ENCODE measurements at places on chromosomes 6 and 20. TPM values are rescaled to one million over a fixed set of nuclear protein-coding genes. Genes with fewer than 3 reads are reported as not detected.

GRCh38 chr20:43198607-43199006 lies 8.9 kb upstream of the PTPRT start:
- H3K36me3 ChIP-seq: no peaks in the 10 kb centered on the region
- no peaks in the 10 kb centered on the region for H3K27me3 ChIP-seq
- DNase-seq: no peak

GRCh38 chr6:140485740-140486449 lies 1111.4 kb upstream of the CITED2 start:
- H3K36me3 ChIP-seq: no peaks in the 10 kb centered on the region
- no peaks in the 10 kb centered on the region for H3K27me3 ChIP-seq
- no peaks in the 10 kb centered on the region for H3K4me1 ChIP-seq

TBXT gene
- polyA plus RNA-seq: 0.02 TPM

DEFB124 gene
- 0.23 TPM for polyA plus RNA-seq

GRCh38 chr6:18445228-18445627 lies 58.1 kb downstream of the RNF144B start:
- H3K27me3 ChIP-seq: no peaks in the 10 kb centered on the region
- DNase-seq: no peak
- H3K27ac ChIP-seq: no peak overlapping the region

ZSWIM1 gene
- 5.7 TPM for polyA plus RNA-seq

DNA sequence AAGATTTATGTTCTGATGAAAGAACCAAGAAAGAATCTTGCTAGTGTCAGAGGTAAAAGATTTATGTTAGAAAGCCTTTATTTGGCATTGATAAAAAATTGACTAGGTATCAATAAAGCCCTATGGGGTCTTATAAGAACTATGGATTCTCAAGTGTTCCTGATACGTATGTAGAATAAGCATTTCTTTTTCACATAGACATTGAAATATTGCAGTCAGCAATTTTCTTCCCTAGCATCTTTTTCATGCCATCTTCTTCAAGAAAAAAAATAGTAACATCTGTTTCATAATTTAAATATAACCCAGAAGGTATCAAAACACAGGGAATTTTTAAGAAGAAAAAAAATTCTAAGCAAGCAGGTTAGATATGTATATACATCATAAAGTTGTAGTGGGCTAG lies 230.6 kb downstream of the CENPW start:
- H3K27me3 ChIP-seq: no peaks in the 10 kb centered on the region
- H3K36me3 ChIP-seq: no peaks in the 10 kb centered on the region
- H3K27ac ChIP-seq: no peak overlapping the region
- no peak overlapping the region for H3K4me3 ChIP-seq
- no peak for DNase-seq

DNA sequence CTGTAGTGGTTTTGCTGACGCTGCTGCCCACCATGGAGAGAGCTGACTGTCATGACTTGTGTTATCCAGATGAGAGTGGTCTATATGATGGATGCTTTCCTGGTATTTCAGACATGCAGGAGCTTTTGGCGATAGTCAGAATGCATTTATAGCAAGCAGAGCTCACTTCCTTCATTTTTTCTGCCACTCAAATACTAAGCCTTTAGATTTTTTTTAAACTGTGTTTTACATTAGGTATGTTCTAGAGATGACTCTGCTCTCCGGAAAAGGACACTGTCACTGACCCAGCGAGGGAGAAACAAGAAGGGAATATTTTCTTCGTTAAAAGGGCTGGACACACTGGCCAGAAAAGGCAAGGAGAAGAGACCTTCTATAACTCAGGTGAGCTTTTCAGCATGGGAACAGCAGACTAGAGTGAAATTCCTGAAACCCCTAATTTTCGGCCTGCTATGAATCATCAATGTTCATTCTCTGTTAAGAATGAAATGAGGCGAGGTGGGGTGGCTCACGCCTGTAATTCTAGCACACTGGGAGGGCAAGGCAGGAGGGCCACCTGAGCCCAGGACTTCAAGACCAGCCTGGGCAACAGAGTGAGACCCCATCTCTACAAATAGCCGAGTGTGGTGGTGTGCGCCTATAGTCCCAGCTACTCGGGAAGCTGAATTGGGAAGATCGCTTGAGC lies 98.6 kb upstream of the CLDN20 start:
- DNase-seq: no peak
- no peaks in the 10 kb centered on the region for H3K36me3 ChIP-seq
- no peaks in the 10 kb centered on the region for H3K4me1 ChIP-seq
- no peak overlapping the region for H3K27ac ChIP-seq
- no peaks in the 10 kb centered on the region for H3K27me3 ChIP-seq

- DNase-seq: no peak
- H3K4me3 ChIP-seq: no peak overlapping the region
- H3K27ac ChIP-seq: no peak overlapping the region
- no peaks in the 10 kb centered on the region for H3K36me3 ChIP-seq
Observed at GRCh38 chr6:158894193-158894592, 75.0 kb upstream of the EZR start.

DNA sequence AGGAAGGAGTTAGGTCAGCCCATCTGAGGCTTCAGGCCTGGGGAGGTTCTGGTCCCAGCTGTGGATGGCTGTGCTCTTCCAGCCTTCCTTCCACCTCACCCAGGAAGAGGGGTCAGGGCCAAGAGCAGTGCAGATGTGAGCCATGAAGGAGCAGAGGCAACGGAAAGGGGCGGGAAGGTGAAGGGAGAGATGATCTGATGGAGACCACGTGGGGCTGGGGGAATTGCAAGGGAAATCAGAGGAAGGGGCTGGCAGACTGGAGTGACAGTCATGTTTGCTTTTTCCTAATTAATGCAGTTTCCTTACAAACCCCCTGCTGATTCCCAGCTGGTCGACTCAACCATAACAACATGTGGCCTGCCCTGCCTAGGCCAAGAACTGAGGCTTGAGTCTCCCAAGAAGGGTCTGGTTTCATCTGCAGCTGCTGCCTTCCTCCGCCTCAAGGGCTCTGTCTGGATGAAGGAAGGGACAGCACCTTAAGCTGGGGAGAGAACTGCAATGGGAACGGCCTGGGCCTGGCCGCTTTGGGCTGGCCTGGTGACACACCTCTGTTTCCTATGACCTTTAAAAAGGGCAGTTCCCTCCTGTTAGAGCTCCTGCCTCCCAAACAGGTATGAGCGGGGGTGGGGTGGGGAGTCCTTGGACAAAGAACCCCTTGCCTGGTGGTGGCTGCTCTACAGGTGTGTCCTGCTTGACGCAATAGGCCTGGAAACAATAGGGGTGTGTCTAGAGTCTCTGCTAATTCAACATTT lies 7.8 kb upstream of the MRPS18A start:
- H3K4me3 ChIP-seq: no peak overlapping the region
- no peak for DNase-seq
- H3K27ac ChIP-seq: no peak overlapping the region
- no peaks in the 10 kb centered on the region for H3K36me3 ChIP-seq
- H3K27me3 ChIP-seq: peaks cover 5% of the 10 kb centered on the region

- H3K4me3 ChIP-seq: peak overlapping the region; percentile 14
- H3K27ac ChIP-seq: peak overlapping the region; percentile 19
- DNase-seq: no peak
- no peaks in the 10 kb centered on the region for H3K36me3 ChIP-seq
Observed at GRCh38 chr6:138105880-138106664, 1.1 kb downstream of the PERP start.

DNA sequence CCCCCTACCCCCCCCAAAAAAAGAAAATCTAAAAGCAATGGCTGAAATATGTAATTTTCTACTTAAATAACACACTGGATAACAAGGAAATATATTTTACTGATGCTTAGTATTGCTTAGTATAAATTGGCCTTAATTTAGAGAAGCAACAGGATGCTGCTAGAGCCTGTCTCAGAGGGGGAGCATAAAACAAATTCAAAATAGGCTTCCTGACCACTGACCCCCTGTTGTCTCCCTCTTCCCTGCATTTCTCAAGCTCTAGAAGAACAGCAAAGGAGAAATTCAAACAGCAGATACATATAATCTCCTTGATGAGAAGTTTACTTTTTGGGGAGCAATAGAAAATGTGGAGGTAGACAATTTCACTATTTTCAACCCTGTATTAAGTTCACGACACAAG lies 631.1 kb upstream of the GJE1 start:
- H3K27me3 ChIP-seq: no peaks in the 10 kb centered on the region
- H3K36me3 ChIP-seq: no peaks in the 10 kb centered on the region
- no peak overlapping the region for H3K27ac ChIP-seq
- no peak for DNase-seq
- H3K4me1 ChIP-seq: no peaks in the 10 kb centered on the region
- no peak overlapping the region for H3K4me3 ChIP-seq

DNA sequence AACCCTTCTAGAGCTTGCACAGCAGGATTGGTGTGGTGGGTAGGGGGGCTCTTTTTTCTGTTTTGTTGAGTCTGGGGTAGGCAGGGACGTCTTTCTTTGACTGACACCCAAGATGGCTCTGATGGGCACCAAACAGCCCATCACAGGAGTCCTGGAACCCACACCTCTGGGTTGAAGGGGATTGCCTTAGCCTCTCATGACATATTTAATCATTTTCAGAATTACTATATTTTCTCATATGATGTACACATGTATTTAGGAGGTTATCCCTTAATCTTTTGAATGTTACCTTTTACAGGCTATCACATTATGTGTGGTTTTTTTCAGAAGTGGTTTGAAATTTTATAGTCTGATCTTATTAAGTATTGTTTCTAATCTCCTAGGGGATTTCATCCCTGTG lies 64.6 kb downstream of the RPP40 start:
- no peaks in the 10 kb centered on the region for H3K27me3 ChIP-seq
- no peak for DNase-seq
- no peak overlapping the region for H3K4me3 ChIP-seq
- no peak overlapping the region for H3K27ac ChIP-seq

GRCh38 chr6:28145231-28145630 lies 3.5 kb downstream of the ZKSCAN8 start:
- no peak for DNase-seq
- H3K36me3 ChIP-seq: peaks cover 38% of the 10 kb centered on the region
- H3K4me3 ChIP-seq: no peak overlapping the region

- peak overlapping the region; percentile 82 for H3K4me3 ChIP-seq
- no peak for DNase-seq
- peaks cover 15% of the 10 kb centered on the region for H3K4me1 ChIP-seq
- no peaks in the 10 kb centered on the region for H3K27me3 ChIP-seq
Observed at GRCh38 chr6:85678026-85678601, 35.4 kb upstream of the SYNCRIP start.

FOXS1 gene
- 1.2 TPM for polyA plus RNA-seq

- no peak for DNase-seq
- no peak overlapping the region for H3K4me3 ChIP-seq
- H3K27ac ChIP-seq: no peak overlapping the region
- H3K4me1 ChIP-seq: no peaks in the 10 kb centered on the region
- H3K27me3 ChIP-seq: no peaks in the 10 kb centered on the region
Observed at GRCh38 chr6:106290954-106291353, 34.6 kb downstream of the ATG5 start.

HTR1E gene
- not detected for polyA plus RNA-seq

GRCh38 chr6:119470893-119471542 lies 121.5 kb upstream of the MAN1A1 start:
- no peak overlapping the region for H3K27ac ChIP-seq
- no peaks in the 10 kb centered on the region for H3K36me3 ChIP-seq
- H3K4me1 ChIP-seq: no peaks in the 10 kb centered on the region

- H3K27ac ChIP-seq: no peak overlapping the region
- no peaks in the 10 kb centered on the region for H3K4me1 ChIP-seq
- H3K36me3 ChIP-seq: no peaks in the 10 kb centered on the region
Observed at GRCh38 chr6:100100776-100101175, 106.8 kb upstream of the MCHR2 start.

DNA sequence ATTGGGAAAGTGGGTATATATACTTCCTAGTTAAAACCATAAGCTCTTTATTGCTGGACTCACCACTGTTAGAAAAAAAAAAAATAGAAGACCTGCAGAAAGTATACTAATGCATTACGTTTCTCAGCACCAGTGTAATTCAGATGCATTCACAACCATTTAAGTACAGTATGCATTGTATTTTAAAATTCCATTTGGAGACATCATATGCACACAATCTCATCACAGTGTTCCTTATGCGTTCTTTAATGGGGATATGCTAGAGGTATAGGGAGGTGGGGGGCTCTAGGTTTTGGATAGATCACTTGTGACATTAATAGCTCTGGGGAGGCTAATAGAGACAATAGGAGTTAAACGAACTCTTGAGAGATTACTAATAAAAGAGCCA lies 9.4 kb downstream of the TFAP2A start:
- H3K27me3 ChIP-seq: peaks cover 85% of the 10 kb centered on the region
- H3K27ac ChIP-seq: no peak overlapping the region
- no peak for DNase-seq
- H3K36me3 ChIP-seq: no peaks in the 10 kb centered on the region

- H3K4me3 ChIP-seq: no peak overlapping the region
- H3K27me3 ChIP-seq: no peaks in the 10 kb centered on the region
- peaks cover 37% of the 10 kb centered on the region for H3K4me1 ChIP-seq
- H3K27ac ChIP-seq: peak overlapping the region; percentile 97
- no peak for DNase-seq
Observed at GRCh38 chr6:47202644-47203205, 107.0 kb downstream of the TNFRSF21 start.

- H3K4me3 ChIP-seq: no peak overlapping the region
- no peak overlapping the region for H3K27ac ChIP-seq
- no peaks in the 10 kb centered on the region for H3K36me3 ChIP-seq
- no peaks in the 10 kb centered on the region for H3K4me1 ChIP-seq
- no peaks in the 10 kb centered on the region for H3K27me3 ChIP-seq
- no peak for DNase-seq
Observed at GRCh38 chr6:54195637-54196036, 84.4 kb downstream of the MLIP start.

DNA sequence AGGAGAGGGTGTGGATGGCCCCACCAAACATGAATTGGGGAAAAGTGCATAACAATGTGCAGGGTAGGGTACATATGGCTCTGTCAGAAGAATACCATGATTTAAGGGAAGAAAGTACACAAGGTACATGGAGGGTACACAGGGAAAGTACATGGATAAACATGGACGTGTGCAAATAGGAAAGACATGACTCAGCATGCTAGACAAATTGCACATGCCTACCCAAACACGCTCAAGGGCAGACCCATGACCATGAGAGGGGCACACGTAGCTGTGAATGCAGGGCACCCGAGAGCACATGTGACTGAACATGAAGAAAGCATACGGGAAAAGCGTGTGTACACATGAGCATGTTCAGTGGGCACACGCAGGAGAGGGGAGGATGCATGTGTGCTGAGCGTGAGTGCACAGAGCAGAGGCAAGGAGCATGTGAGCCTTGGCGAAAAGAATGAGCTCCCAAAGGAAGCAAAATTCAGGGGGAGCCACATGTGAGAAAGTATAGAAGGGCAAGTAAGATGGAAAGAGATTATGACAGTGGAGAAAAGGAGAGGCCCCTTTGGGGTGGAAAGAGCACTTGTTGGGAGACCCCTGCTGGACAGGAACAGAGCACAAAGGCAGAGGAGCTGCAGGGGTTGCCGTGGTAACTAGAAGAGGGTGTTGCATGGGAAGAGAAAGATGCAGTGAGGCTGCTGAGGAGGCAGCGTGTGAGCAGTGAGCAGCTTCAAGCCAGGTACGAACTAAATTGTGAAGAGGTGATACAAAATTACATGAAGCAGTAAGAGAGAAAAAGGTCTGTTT lies 17.8 kb downstream of the OR2H2 start:
- H3K27me3 ChIP-seq: no peaks in the 10 kb centered on the region
- H3K4me3 ChIP-seq: no peak overlapping the region
- H3K36me3 ChIP-seq: no peaks in the 10 kb centered on the region

GRCh38 chr6:12656906-12657305 lies 59.7 kb upstream of the PHACTR1 start:
- no peaks in the 10 kb centered on the region for H3K4me1 ChIP-seq
- H3K36me3 ChIP-seq: no peaks in the 10 kb centered on the region
- H3K4me3 ChIP-seq: no peak overlapping the region
- peak overlapping the region; percentile 11 for H3K27ac ChIP-seq

Measured in thymus (tissue), 14 donors.